ENCODE measurements at places on chromosomes 16 and 17.
A peak's percentile ranks its signal among the peaks of the same experiment; 100 is the strongest.

DNA sequence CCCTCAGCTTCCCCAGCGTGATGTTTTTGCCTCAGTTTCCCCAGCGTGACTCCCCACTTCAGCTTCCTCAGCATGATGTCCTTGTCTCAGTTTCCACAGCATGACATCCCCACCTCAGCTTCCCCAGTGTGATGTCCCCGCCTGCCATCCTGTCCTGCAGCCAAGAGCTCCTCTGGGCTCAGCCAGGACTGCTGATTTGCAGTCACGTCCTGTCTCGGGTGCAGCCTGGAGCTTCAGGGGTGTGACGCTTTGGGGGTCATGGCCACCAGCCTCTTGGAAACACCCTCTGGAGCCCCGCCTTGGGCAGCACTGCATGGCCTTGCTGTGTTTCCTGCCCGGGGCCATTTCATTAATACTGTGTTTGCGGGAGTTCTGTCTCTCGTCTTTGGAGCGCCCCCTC lies 16.5 kb upstream of the NUDT16L1 start:
- DNase-seq, result no peak

GRCh38 chr17:17172001-17172939 lies 33.9 kb downstream of the PLD6 start:
- peak; percentile 43 for DNase-seq

- DNase-seq, result no peak
Observed at GRCh38 chr17:17570140-17570797, 21.2 kb downstream of the PEMT start.

GRCh38 chr16:17447101-17447569 lies 23.6 kb downstream of the XYLT1 start:
- no peak for DNase-seq

DNA sequence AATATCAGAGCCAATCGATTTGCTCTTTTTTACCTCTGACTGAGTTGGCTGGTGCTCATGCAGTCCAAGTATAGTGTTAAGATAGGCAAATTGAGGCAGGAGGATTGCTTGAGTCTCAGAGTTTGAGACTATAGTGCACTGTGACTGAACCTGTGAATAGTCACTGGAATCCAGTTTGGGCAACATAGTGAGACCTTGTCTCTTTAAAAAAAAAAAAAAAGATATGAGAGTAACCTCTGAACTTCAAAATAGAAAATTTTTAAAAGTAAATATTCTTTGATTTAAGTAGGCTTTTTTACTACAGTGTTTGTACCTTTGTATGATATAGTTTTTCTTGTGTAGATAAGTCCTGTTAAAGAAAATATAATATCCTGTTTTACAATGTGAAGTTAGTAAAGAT lies 3.4 kb downstream of the CCP110 start:
- DNase-seq, result no peak

DNA sequence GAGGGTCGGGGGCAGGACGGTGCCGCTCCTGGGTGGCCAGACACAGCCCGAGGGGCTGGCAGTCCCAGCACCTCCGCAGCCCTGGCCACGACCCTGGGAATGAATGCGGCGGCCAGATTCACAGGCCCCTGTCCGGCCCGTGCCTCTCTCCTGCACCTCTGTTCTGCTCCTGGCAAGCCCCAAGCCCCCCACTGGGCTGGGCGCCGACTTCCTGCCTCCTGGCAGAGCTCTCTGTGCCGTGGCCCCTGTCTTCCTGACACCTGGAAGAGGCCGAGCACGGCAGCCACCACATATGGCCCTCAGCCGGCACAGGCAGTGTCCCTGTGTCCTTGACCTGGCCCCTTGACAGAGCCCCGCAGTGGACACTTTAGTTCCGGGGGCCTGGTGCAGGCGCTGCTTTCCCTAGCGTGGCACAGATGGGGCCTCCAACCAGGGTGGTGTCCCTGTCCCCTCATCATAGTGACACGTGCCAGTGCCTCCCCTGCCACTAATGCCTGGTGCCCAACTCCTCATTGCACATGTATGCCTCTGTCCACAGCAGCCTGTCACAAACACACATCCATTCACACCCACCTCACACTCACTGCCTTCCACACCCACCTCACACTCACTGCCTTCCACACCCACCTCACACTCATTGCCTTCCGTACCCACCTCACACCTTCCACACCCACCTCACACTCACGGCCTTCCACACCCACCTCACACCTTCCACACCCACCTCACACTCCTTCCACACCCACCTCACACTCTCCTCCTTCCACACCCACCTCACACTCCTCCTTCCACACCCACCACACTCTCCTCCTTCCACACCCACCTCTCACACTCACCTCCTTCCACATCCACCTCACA lies 110.6 kb upstream of the PLCG2 start:
- no peak for DNase-seq

DNA sequence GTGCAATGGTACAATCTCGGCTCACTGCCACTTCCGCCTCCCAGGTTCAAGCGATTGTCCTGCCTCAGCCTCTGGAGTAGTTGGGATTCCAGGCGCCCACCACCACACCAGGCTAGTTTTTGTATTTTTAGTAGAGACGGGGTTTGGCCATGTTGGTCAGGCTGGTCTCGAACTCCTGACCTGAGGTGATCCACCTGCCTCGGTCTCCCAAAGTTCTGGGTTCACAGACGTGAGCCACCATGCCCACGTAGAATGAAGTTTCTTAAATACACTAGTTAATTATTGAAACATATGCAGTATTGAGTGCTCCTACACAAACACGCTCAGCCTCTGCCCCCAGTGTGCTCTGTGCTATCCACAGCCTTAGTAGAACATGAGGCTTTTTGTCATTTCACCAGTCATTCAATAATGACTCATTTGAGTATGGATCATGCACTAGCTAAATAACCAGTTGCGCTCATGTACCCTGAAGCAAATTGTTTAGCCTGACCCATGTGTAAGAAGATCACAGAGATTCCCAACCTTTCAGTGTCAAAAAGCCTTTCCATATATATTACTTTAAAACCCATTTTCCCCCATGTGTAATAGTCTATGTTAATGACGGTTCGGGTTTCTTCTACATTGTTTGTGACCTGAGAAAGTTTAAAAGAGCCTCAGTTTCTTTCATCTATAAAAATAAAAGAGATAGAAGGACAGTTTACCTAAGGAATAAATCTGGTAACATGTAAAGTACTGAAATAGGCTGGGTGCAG lies 49.7 kb downstream of the TUBD1 start:
- DNase-seq, result no peak

- DNase-seq, result peak; percentile 88
Observed at GRCh38 chr17:3913531-3914311, 2.5 kb downstream of the P2RX1 start.

GRCh38 chr17:16293931-16294330 lies 59.3 kb downstream of the CENPV start:
- DNase-seq, result no peak

GRCh38 chr16:81778861-81779535 lies at the start of gene PLCG2:
PLCG2 (plus strand) TSS chr16:81779291; CDS start chr16:81785990, 6,699 bp downstream.
- peak; percentile 74 for DNase-seq

GRCh38 chr16:2089706-2090480 lies 42.1 kb downstream of the TSC2 start:
- no peak for DNase-seq

- DNase-seq, result no peak
Observed at GRCh38 chr17:61591018-61591417, at the start of gene NACA2. NACA2 (minus strand) TSS chr17:61591219; CDS start chr17:61591180, 39 bp downstream.

Measured in femur (tissue), 1 donor.